ENCODE measurements at places on chromosomes 12 and 14. TPM values are rescaled to one million over a fixed set of nuclear protein-coding genes. Genes with fewer than 3 reads are reported as not detected.

DNA sequence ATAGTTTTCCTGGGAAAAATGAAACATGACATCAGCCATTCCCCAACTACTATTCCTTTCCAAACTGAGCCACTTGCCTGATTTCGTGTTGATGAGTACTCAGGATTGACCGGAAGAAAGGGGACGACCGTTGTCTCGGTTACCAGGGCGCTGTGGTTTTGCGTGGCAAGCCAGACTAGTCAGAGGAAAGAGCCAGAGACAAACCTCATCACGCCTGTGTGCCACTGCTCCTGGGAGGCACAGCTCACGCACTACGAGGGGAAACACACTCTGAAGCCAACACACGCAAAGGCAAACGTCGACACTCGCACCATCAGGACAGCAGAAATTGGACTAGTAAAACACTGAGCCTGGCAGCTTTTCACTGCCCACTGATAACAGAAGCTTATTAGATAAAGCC is 35.0 kb downstream of the GIT2 start:
- DNase-seq: no peak

GRCh38 chr14:68362846-68363245 is 430.0 kb downstream of the ZFP36L1 start:
- no peak for DNase-seq

- no peak for DNase-seq
Observed at GRCh38 chr14:83291714-83292113, 1758.1 kb upstream of the SEL1L start.

- peak; percentile 68 for DNase-seq
Observed at GRCh38 chr12:105562199-105562971, 231.9 kb downstream of the C12orf75 start.

GRCh38 chr14:76774821-76775694 is 13.8 kb downstream of the VASH1 start:
- peak; percentile 28 for DNase-seq

GRCh38 chr12:1932264-1932777 is 13.9 kb upstream of the CACNA2D4 start:
- DNase-seq: peak; percentile 30

- DNase-seq: no peak
Observed at GRCh38 chr14:57057803-57058202, 210.9 kb downstream of the EXOC5 start.

The TMCC3 gene
- total RNA-seq: 0.87 TPM

The TMEM121 gene
- 1.0 TPM for total RNA-seq

The GLT8D2 gene
- 3.8 TPM for total RNA-seq
